ENCODE measurements at places on chromosomes 4 and X.

DNA sequence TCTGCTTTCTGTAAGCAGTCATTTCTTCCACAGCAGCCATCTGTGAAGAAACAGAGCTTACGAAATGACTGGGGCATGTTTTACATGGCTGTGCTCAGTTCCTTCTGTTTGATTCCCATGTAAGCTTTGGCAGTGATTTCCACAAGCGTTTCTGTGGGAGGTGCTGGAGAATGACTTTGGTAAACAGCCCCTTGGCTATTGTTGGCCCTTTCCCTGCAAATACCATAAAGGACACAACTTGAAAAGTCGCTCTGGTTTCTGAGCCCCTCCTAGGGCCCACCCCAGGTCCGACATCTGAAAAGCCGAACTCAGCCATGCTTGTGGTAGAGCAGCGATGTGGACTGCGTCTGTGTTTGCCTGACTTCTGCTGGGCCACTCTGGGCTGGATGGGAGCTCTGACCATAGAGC, 3.7 kb downstream of the LIMCH1 start:
- no peak for DNase-seq

DNA sequence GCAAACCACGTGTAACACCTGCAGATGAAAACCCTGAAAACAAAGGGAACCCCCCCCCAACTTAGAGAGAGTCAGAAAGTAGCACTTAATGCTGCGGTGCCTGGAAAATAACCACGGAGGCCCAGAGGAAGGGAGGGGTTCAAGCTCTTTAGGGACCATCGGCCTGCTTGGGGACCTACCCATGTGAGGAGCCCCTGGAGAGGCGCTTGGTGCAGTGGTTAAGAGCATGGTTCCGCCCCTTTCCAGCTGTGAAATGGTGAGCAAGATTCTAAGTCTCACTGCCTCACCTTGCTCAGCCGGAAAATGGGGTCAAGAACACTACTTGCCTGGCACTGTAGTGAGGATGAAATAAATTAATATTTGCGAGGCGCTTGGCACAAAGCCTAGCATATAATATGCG, 13.8 kb downstream of the SLC25A5 start:
- no peak for DNase-seq

DNA sequence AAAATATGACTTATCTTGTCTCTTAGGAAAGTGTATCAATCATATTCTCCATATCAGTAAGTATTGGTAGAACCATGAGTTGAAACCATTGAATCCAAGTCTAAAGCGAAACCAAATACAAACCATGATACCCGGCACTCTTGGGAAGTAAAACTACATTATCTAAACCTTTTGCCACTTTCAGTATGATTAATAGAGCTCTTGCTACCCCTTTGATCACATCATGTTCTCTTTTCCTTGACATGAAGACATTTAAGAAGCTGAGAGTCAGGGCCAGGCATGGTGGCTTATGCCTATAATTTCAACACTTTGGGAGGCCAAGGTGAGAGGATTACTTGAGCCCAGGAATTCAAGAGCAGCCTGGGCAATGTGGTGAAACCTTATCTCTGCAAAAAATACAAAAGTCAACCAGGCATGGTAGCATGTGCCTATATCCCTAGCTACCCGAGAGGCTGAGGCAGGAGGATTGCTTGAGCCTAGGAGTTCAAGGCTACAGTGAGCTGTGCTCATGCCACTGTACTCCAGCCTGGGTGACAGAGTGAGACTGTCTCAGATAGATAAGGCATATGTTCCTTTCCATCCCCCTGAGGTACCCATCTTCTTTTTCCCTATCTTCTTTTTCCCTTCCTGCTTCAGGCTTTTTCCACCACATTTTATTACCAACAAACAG, 45.4 kb downstream of the CEP135 start:
- no peak for DNase-seq

- DNase-seq: no peak
Measured at GRCh38 chr4:65747386-65747785, 77.1 kb upstream of the EPHA5 start.

DNA sequence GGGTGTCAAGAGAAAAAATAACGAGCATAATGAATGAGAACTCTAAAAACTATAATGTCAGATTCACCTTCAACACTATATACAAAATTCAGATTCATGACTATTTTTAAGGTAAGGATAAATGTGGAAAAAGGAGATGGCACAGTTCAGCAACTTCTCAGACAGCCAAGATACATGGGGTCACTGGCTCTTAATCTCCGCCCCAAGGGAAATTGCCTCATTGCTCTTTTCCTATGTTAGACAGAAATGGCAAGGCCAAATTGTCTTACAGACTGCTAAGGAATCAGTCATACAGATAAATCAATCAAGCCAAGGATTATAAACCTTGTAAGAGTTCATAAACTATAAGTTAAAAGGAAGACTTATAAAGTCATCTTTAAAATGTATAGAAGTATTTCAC, 183.4 kb downstream of the OPHN1 start:
- no peak for DNase-seq

DNA sequence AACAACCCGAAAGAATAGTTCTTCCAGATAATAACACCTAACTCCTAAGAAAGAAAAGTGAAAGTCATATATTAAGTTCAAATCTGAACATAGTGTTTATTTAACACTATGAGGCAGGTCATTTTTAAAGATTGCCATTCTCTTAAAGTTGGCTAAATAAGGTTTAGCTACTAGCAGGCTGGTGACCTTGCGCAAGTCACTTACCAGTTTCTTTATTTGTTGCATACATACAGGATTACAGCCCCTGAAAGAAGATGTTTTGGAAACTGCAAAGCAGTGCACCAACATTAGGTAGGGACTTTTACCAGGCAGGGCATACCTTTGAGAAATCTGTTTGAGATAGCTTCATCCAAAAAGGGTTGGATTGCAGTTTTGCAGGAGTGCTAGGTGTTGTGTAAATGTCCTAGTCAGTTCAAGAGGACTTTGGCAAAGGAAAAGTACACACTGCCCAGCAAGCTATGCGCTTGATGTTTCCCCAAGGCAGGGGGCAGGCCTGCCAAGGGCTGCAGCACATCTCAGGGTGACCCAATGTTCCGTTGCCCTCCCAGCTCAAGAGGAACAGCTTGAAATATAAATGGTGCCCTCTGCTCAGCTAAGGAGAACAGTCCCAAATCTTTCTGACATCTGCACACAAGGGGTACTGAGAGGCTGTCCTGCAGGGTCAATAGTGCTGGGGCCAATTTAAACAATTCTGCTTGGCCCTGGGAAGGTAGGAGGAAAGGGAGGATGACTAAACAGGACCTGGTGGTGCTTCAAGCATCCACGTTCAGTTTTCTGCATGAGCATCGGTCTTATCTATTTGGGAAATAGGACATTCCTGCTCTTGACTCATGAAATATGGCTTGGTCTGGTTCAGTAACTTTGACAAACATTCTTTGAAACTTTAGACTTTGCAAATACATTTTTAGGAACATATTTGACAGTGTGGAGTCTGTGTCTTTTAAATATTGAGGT, 130.8 kb downstream of the COL4A6 start:
- no peak for DNase-seq

DNA sequence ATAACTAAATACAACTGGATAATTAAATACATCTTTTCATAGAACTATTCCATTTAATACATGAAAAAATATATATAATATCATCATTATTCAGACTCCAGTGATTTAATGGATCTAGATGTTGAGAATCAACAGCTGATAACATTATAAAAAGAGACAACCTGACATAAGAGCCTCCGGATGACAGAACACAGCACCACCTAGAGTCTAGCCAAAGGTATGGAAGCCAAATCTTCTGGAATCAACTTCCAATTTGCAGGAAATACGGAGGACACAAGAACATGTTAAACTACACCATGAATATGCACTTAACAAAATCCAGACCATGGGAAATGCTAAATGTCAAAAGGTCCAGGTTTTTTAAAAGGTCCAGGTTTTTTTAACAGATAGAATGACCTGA, 55.0 kb downstream of the LRBA start:
- no peak for DNase-seq

DNA sequence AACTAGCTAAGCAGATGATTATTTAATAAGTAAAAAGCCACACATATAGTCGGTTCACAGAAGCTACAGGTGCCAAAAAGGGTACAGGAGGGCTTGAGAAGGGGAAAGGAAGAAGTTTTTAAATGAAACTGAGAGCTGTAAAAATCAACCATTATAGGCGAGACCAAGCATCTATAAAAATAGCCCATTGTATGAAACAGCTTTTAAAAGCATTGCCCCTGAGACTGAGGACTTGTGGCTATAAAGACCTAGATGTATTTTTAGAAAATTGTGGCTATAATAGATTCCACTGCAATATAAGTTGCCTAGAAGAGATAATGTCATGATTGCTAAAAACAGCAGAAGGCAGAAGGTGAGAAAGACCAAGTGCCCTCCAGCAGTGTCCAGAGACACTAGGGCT, 15.0 kb upstream of the TTC29 start:
- no peak for DNase-seq

- no peak for DNase-seq
Measured at GRCh38 chr4:155617296-155617695, 49.4 kb upstream of the GUCY1A1 start.

DNA sequence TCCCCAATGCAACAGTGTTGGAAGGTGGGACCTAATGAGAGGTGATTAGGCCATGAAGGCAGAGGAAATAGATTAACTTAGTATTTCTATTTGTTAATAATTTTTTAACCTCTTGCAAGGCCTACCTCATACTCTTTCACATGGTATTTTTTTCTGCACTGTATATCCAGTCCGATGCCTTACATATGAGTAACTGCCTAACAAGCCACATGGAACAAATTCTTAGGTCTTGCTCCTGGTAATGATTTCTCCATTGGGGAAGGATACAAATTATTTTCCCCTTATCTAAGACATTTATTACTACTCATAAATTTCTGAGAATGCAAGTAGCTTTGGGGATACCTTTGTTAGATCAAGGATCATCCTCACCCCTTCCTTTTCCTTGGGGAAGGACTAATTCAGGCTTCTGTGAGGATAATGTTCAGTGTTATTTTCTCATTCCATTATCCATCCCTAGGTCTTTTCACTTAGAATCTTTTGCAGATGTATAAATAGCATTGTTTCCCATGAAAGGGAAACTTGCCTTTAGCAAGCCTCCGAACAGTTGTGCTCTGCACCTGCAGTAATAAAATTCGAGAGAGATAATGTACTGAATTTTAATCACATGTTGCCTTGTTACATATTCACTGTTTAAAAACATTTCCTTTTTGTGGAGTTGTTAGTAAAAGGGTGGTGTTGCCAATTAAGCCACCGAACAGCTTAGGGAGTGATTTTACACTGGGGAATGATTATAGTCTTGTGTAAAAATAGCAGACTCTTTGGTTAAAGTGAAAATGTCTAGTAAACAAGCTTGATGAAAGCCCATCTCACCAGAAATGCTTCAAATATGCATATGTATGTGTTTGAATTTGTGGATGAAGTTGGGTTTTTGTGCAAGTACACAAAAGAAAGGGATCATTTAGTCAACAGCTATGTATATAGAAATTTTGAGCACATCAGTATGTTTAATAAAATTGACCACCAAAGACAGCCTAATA, 89.9 kb downstream of the CFAP299 start:
- DNase-seq: no peak

GRCh38 chr4:85659610-85660218, 184.8 kb downstream of the ARHGAP24 start:
- no peak for DNase-seq

DNA sequence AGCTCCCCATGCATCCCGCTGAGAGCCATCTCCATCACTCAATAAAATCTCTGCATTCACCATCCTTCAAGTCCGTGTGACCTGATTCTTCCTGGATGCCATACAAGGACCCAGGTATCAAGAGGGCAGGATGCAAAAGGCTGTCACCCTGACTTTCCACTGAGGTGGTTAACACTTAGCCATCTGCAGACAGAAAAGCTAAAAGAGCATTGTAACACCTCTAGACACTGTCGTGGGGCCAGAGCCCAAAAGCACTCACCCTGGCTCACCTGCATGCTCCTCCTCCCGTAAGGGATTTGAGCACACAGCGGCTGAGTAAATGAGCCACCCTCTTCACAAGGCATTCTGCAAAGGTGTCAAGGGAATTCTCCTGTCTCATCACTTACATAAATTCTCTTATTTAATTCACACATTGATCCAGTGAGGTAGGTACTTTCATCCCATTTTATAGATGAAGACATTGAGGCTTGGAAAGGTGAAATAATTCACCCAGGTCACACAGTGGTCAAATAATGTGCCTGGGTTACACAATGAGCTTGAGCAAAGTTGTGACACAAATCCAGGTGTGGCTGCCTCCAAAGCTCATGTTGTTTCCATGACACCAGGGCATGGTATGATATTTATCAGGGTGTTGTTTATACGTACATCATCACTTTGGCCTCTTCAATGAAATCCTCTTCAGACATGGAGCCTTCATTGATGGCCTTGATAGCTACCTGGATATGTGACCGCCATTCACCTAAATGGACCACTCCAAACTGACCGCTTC, 48.0 kb downstream of the TXK start:
- no peak for DNase-seq

DNA sequence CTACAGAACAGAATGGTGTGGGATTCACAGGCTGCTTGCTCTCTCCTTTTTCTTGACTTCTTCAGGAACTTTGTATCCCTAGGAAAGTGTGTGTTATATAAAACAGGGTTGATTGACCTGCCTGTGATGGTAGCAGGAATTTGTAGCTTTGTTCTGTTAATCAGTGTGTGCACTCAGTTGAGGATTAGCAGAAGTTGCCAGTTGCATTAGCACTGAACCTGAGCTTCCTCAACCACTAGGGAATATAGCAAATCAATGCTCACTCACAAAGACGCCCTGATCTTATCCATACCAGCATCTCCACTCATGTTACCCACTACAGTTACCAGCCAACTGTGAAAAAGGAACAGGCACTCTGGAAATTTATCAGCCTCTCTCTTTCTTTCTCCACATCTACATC, 319.1 kb upstream of the EMCN start:
- no peak for DNase-seq

DNA sequence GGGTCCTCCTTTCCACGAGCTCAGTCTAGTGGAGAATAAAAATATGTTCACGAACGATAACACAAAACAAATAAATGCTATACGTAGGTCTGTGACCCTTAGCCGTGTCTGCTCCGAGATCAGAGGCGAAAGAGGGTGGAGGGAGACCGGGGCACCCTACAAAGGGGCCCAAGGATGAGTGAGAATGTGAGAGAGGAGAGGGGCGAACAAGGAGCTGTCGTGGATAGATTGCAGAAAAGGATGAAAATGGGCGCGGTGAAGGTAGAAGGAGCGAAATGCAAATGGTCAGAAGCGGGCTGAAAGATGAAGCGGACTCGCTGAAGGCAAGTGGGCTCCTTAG, 6.2 kb upstream of the ZBTB33 start:
- no peak for DNase-seq

- DNase-seq: no peak
Measured at GRCh38 chr4:153595894-153596601, 88.0 kb upstream of the TLR2 start.

DNA sequence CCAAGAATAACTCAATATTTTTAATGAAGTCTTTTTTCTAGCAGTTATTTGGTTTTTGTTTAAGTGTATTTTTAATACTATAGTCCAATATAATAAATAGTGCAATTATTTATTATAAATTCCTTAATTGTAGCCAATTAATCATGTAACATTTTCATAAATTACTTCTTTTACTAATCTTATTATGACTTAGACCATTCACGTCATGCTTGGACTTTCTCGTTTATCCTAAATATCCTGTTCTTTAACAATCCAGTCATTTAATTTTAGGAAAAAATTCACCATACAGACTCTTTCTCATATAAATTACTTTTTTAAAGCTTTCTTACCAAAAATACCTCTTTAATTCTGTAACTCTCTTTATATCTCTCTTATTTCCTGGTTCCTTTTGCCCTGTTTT, 350.1 kb downstream of the AR start:
- no peak for DNase-seq
